ENCODE measurements at places on chromosomes 13 and 19.

GRCh38 chr19:55454787-55455243 lies 6.6 kb downstream of the ISOC2 start:
- DNase-seq = no peak

- no peak for DNase-seq
Measured at GRCh38 chr13:33636955-33637670, 180.8 kb upstream of the RFC3 start.

GRCh38 chr19:30135093-30135757 lies 193.2 kb downstream of the URI1 start:
- no peak for DNase-seq

- no peak for DNase-seq
Measured at GRCh38 chr13:106299621-106300020, 235.8 kb downstream of the EFNB2 start.

- DNase-seq = no peak
Measured at GRCh38 chr13:39149896-39150295, 111.6 kb downstream of the NHLRC3 start.

DNA sequence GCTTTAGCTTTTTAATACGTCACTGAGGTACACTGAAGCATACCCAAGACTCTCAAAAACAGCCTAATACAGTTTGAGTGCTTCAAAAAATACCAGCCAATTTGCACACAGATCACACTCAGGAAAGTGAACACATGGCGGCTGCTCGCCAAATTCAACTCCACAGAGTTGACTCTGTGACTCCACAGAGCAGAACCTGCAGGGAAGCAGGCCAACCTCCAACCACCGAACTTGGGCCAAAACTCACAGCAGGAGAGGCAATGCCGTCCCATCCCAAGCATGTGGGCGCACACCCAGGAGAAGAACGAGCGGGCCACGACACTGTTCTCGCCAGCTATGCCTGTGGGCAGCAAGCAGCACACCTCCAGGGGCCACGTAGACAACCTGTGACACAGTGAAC lies 21.1 kb downstream of the ELL start:
- no peak for DNase-seq

DNA sequence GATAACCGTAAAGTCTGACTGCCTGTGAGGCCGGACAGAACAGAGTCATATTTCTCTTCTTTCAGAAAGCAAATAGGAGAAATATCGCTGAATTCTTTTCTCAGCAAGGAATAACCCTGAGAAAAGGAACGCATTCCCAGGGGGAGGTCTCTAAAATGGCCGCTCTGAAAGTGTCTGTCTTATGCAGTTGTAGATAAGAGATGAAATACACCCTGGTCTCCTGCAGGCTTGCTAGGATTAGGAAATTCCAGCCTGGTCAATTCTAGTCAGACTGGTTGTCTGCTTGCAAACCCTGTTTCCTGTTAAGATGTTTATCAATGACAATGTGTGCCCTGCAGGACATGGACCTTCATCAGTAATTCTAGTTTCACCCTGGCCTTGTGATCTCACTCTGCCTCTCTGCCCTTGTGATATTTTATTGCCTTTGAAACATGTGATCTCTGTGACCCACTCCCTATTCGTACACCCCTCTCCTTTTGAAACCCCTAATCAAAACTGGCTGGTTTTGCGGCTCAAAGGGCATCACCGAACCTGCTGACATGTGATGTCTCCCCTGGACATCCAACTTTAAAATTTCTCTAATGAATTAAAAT lies 934.8 kb upstream of the SPRY2 start:
- no peak for DNase-seq

- DNase-seq = no peak
Measured at GRCh38 chr13:109622006-109622405, 164.4 kb downstream of the IRS2 start.

- no peak for DNase-seq
Measured at GRCh38 chr13:94416454-94417080, 62.9 kb downstream of the DCT start.

- DNase-seq = peak; percentile 49
Measured at GRCh38 chr19:53394522-53394973, 401 bp upstream of the ZNF765 start.

- no peak for DNase-seq
Measured at GRCh38 chr13:65585346-65585745, 1644.8 kb downstream of the PCDH9 start.

DNA sequence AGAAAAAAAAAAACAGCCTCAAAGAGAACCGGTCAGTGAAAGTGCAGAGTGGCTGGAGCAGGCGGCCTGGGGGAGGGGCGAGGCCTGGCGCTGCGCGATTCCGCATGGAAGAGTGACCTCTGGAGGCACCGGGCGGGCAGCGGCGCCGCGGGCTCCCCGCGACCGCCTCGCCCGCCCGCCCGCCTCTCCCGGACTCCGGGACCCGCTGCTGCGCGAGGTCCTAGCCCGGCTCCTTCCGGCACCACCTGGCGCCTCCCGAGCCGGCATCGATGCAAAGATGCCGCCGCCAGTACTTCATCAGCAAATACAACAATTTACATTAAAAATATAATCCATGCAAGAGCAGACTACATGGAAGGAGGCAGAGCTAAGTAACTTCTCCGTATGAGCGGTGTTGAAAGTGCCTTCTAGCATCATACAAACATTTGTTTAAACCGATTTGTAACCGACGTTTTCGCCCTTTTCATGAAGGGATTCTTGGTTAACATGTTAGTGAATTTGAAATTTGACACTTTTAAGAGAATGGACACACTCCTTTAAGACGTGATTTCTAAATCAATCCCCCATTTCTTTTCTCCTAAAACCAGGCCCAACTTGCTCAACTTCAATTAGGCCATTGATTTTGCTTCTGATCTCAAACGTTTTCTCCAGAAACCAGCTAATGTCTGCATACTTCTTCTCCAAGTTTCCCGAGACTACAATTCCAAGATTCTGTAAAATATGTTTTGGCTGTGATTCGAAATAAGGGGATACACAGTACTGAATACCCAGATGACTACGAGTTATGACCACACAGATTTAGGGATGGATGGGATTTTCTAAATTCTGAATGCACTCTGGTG lies 2.1 kb downstream of the EFNB2 start:
- DNase-seq = peak; percentile 87

DNA sequence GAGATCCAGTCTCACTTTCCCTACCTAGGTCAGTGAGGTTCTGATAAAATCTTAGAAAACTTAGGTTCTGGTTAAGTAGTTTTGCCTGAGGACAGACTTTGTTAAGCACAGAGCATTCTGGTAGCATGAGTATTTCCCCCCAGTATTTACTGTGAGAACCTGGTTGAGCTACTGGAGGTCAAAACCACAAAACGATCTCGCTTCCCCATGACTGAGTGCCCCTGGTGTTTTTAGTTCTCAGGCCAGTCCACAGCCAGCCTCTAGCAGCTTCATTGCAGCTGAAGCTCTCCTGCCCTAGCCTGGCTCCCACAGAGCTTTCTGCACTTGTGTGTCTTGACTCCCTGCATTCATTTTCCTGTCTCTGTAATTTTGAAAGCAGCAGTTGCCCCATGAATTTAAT lies 1138.2 kb downstream of the UQCRFS1 start:
- DNase-seq = no peak

GRCh38 chr13:75489502-75490263 lies 7.7 kb upstream of the TBC1D4 start:
- no peak for DNase-seq

GRCh38 chr13:37369616-37370015 lies 229.0 kb downstream of the POSTN start:
- DNase-seq = no peak

DNA sequence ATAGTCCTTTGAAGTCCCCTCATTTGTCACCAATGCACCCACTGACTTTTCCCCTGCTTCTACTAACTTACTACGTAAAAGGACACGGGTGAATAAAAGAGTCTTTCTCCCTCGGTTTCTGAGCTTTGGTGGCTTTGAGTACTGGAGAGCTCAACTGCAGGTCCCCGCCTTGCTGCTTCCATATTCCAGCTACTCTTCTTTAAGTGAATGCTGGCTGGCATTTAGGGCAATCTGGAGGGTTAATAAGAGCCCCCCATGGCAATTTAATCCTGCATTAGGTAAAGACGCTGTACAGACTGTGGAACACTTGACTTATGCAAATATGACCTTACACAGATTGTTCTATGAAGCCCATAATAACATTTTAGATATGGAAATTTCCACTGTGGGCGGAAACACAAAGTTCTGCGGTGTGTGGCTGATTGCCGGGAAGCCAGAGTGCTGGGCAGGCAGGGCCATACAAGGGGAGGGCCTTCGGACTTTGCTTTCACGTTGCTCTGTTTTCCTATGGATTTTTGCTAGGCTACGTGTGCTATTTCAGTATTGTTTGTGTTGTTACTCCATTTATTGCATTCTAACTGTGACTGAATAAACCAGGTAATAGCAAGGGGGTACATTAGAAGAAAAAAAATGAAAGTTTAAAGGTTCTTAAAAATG lies 97.5 kb downstream of the SLC10A2 start:
- no peak for DNase-seq

DNA sequence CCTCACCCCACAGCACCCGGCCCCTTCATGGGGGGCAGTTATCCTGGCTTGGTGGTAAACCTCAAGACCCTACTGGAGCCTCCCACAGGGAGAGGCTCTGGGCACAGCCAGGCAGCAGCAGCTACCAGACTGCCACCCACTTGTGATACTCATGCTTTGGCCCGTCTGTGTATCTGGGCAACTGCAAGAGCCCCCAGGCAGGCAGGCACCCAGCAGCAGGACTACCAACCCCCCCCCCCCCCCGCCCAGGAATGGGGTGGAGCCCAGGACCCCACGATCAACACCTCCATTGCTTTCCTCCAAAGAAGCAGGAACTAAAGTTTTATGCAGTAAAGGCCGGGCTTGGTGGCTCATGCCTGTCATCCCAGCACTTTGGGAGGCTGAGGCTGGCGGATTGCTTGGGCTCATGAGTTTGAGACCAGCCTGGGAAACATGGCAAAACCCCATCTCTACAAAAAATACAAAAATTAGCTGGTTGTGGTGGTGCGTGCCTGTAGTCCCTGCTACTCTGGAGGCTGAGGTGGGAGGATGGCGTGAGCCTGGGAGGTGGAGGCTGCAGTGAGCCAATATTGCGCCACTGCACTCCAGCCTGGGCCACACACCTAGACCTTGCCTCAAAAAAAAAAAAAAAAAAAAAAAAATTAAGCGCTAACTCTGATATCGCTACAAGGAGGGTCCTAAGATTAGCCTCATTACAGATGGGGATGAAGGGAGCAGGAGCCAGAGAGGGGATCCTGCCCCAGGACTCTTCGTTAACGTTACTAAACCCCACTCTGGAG lies 1.1 kb upstream of the LYL1 start:
- no peak for DNase-seq

DNA sequence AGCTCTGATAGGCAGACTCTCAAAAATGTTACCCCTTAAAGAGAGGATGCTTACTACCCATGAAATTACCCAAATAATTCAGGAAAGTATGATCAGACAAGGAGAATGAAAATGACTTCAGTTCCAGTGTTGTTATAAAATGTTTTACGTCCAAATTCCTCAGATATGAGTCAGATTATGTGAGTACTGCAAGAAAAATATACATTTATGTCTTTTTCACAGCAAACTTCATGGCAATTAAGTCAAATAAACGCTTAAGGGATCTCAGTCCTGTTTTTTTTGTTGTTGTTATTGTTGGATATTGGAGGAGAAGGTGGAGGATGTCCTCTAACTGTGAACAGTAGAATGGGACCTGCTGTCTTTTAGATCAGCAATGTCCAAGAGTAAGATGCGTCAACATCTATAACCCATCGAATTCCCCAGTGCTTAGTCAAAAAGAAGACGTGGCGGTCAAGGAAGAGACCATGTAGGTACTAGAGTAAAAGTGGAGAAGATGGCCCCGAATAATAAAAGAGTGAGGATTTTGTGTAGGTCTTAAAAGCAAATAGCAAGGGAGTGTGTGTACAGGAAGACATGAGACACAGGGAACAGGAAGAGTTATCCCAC lies 215.4 kb upstream of the IRS2 start:
- no peak for DNase-seq

DNA sequence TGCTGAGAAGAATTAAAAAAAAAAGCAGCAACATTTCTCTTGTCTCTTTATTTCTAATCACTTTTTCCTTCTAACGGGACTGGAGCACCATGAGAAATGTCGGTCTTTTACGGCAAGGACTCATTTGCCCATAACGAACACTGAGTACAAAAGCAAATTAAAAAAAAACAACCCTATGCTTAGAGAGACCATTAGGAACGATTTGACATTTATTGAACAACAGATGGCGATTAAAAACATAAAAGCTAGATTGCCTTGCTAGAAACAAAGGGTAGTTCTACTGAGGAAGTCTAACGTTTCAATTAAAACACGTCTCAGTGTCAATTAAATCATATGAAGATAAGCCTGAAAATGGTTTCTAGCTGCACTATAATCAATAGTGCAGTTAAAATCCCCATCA lies 51.1 kb downstream of the OLFM4 start:
- DNase-seq = no peak

DNA sequence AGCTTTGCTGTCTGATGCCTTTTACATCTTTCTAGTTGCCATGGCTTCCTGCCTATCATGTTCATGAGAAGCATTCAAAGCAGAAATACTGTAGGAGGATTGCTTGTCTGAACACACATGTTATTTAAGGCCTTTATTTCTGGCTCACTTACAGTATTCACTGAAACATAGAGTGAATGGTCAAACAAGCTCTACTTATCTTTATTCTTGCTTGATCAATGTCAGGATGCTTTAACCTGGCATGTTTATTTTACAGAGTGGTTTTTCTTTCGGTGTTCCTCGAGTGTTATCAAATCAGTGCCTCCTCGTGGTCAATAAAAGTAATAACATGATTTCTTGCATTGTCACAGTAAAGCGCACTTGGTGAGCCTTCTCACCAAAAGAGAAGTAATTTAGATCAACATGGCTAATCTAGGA lies 73.5 kb upstream of the PCDH17 start:
- no peak for DNase-seq

DNA sequence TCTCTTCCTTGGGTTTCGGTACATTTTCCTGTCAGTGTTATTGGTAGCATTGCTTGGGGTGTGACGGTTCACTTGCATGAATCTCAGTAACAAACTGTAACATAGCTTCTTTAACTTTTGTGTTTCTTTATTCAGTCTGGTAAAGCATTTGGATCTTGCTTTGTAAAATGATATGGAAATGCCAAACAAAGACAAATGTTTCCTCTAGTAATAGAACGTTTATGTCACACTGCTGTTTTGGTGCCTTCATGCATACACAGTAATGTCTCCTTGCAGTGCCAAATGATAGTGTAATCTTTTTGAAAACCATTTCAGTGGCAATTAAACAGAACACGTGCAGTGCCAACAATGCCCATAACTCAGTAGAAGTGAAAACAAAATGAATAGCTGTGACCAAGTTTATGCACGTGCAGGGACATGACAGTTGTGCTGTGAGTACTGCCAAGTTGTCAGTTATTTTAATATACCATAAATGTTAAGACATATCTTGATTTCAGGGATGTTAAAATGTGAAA lies 110.8 kb downstream of the RXFP2 start:
- DNase-seq = no peak

- DNase-seq = no peak
Measured at GRCh38 chr13:71714802-71715375, 152.1 kb downstream of the DACH1 start.

DNA sequence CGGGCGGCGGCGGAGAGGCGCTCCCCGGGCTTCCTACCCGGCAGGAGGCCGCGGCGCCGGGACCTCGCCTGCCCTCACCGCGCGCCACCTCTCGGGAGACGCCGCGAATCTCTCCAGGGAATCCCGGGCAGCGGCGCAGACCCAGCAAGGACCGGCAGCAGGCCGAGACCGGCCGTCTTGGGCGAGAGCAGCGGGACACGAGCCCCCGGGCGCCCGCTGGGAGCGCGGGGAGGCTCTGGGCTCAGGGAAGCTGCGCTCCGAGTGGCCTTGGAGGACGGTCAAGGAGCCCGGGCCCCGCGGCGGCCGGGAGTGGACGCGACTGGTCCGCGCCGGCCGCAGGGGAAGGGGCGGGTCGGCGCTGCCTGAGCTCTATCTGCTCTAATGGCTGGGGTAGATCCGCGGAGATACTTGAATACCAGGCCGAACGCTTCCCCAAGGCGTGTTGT lies 14.7 kb downstream of the CDX2 start:
- no peak for DNase-seq

Measured in ureter (tissue), 1 donor.